ENCODE measurements at places on chromosomes 3 and 15.

- no peak for DNase-seq
Observed at GRCh38 chr15:77629070-77630030, 3.4 kb downstream of the LINGO1 start.

DNA sequence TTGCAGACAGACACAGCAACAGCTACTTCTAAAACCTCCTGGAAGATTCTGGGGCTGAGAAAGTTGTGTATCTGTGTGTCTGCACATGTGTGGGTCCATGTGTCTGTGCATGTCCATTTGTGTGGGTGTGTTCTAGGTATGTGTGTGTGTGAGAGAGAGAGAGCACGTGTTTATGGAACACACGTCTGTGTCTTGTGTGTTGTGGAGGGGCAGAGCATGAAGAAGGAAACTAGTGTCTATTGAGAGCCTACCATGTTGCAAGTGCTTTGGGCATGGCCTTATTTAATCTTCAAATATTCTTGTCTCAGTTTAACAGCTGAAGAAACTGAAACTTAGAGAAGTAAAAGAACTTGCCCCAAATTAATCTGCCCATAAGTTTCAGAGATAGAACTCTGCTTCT lies 327.5 kb downstream of the UACA start:
- no peak for DNase-seq

DNA sequence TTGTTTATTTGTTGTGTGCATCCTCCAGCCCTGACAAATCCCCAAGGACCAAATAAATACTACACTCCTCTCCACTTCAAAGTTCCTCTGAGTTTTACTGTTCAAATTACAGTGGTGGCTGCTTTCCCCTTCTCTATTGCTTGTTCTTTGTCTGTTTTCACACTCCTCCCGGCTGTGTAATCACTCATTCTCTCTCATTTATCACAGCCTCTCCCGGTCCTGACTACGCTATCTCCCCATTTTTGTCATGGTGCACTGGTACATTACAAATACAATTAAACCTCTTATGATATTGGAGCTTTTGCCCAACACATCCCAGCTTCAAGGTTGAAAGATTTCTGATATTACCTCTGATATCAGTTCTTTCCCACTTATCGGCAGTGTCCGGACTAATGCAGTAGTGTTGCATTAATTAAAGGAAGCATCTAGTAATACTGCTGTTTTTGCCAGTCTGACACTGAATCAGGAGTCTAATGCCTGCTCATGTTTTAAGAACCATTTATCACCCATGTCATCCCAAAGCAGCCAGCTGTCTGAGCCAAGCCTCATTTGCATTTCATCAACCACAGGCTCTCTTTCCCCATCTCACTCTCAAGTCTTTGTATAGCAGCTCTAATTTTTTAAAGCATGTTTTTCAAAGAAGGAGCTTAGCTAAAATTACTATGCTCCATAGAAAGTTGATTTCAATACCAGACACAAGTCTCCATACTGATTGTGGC lies 740.5 kb downstream of the ROBO2 start:
- DNase-seq, result no peak

DNA sequence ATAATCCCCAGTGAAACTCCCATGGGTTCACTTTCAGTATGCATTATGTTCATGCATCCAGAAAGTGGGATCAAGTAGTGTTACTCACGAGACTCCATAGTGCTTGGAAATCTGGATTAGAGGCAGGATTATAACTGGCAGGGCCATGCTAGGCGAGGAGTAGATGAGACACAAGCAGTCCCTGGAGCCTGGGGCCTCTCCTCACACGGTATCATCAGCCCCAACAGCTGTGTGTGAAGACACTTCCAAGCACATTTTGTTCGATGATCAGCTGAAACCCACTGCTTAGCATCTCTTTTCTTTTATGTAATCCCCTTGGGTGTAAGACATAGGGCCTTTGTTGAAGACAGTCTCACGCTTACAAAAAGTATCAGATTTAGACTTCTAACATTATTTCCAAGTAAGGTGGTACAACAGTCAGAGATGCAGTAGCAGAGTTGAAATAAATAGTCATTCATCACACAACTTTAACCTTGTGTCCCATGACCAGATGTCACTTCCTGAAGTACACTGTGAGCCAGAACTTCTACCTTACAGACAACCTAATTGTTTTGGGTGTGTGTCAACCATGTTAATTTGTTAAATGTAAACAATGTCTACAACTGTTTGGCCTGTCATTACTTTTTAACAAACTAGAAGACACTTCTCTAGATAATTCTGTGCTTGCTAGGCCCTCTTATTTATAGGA lies 116.9 kb downstream of the GADL1 start:
- no peak for DNase-seq

DNA sequence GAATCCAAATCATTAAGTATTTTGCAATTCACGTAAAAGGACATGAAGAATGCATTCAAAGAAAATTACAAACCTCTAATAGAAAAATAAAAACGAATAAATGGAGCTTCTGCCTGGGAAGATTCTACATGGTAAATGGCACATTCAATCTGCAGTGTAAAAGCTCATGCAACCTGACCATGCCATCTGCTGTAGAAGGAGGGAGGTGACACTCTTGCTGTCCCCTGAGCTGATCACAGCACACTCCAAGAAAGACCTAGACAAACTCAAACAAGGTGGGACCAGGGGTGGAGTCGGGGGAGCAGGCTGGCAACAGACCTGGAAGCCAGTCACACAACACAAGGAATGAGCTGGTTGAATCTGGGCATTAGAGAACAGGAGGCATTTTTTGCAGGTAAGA lies 101.8 kb downstream of the BDH1 start:
- DNase-seq, result no peak

- DNase-seq, result no peak
Observed at GRCh38 chr15:78193731-78194567, 40.4 kb downstream of the ACSBG1 start.

- DNase-seq, result no peak
Observed at GRCh38 chr15:55037071-55037470, 159.7 kb downstream of the RSL24D1 start.

- no peak for DNase-seq
Observed at GRCh38 chr3:184240384-184241140, 8.2 kb downstream of the ALG3 start.

DNA sequence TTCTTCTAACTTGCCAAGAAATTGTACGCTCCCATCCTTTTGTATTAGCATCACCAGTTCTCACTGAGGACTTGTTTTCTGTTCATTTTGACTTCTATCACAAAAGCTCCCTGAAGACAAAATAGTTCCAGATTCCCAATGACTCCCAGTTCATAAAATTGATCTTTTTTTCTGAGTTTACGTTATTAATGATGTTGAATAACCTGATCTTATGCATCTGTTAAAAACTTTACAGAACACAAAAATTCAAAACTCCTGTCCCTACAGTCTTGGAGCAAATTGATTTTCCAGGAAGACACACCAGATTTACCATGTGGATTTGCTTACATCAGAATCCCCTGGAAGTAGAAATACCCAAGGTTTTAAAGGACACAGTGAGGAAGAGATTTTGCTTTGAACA lies 8.3 kb upstream of the KCNMB2 start:
- no peak for DNase-seq

DNA sequence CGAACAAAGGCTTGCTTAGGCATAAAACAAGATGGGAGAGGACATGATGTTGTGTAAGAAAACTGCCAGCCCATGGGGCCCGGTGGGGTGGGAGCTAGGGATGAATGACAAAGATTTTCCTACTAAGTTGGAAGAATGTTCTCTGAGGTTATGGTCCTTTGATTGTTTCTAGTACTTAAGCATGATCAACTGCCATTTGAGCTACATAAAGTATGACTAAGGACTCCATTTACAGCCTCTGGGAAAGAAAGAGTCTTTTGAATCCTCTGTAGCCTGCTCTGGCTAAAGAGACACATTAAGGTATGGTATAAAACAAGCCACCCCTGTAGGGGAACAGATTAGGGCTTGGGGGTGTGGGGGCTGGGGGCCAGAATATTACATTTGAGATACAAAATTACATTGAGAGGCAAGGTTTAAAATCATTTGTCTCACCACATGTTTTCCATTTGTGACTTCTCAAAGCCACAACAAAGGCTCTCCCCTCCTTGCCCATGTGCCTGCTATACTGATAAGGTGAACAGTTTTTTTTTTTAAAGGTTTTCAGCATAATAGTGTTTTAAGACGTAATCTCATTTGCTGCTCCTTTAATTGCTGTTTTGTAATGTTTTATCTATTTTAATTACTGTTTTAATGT lies 323.4 kb downstream of the CHST2 start:
- no peak for DNase-seq

DNA sequence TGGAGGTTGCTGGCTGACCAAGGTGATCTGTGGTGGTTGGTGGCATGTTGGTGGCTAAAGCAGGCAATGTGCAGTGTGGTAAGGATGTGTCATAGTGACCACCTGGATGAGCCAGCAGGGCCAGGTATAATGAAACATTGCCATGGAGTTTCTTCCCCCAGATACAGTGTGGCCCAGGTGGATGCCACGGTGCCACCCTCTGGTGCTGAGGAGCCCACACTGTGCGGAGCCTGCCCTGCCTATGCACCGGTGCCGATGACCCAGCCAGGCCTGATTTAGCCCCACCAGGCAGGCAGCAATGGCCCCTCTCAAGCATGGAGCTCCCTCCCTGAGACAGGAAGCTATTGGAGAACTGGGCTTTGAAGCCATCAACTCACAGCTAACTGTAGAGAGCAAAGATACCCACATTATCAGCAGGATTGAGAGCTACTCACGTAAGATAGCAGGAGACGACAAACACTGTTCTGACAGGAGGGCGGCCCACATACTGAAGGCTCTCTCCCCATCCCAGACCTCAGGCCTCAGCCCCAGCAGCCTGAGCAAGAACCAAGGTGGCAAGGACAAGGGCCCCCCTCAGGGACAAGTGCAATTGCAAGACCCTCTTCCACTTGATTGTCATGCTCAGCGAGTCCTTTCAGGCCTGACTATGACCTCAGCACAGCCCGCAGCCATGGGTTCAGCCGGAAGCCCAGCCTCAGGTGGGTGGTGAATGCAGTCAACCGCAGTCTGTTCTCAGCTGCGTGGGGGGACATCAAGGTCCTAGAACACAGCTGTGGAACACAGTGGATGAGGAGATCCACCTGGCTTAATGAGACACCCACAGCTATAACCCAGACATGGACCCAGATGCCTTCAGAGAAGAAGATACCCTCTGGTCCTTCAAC lies 82.8 kb upstream of the CDV3 start:
- no peak for DNase-seq

GRCh38 chr3:82100378-82100777 lies 338.9 kb upstream of the GBE1 start:
- DNase-seq, result no peak

- no peak for DNase-seq
Observed at GRCh38 chr3:119401503-119402440, 61.6 kb downstream of the TMEM39A start.

DNA sequence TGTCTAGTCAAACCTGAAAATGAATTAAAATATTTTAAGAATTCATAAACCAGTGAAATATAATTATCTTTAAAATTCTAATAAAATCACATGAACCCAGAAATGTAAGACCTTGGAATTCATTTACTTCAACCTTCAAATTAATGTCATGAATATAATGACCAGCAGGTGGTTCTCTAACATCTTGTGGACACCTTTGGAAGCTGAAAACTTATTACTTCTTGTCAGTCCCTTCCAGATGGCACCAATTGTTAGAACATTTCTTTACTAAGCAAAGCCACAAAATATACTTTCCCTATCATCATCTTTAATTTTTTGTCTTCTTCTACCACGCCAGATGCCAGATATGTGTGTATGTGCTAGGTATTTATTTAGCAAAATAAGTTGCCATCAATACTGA lies 240.0 kb downstream of the MBNL1 start:
- DNase-seq, result no peak

DNA sequence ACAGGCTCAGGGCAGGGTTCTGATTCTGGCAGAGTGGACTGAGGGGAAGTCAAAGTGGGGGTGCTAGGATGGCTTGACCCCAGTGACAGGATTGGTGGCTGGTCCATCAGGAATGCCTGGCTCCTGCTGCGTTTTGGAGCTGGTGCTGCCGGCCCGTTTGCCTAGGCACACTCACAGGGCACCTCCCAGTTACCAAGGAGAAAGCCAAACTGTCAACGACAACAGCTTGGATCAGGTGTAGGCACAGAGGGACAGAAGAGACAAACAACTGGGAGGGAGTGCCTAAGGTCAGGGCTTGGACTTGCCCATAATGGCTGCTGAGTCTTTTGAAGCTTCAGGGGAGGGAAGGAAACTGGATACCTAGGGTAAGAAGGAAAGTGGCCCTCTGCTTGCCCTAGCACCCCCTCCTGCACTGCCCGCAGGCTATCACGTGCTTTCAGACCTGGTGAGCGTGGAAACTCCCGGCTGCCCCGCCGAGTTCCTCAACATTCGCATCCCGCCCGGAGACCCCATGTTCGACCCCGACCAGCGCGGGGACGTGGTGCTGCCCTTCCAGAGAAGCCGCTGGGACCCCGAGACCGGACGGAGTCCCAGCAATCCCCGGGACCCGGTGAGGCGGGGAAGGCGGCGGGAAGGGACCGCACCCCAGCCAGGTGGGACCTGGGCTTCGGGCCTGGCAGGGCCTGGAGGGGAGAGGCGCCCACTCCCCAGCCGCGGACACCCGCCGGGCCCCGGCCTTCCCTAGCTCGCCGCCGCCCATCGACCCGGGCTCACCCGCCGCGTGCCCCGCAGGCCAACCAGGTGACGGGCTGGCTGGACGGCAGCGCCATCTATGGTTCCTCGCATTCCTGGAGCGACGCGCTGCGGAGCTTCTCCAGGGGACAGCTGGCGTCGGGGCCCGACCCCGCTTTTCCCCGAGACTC lies 5.1 kb downstream of the DUOX1 start:
- DNase-seq, result no peak

DNA sequence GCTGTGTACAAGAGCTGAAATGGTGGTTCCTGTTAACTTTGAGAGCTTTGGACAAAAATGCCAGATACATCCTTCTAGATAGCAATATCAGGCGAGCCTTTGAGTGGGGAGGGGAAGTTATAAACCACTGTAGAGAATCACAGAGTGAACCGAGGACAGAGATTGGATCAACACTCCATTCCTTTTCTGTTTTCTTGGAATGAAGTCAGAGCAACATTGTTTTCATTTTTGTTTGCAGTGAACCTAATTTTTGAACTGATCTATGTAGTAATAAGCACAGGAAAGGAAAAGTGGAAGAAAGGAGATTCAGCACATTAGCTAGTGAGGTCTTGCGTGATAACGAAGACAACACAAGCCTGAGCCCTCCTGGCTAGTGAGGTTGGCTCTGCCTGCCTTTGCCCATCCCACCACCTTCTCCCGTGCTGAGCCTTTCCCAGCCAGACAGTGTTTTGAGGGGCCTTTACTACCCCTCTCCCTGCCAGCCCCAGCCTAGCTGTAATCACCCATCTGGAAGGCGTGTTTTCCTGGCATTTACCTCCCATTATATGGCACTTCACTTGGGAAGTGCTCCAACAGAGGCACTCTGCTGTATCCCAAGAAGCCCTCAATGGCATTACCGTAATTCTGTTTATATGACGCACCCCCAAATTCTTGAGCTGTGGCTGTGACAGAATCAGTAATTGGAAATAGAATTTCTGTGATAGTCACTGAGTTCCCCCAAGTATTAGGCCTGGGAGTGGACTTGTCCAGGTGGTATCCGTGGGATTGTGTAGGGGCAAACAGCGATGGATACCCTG lies 129.8 kb downstream of the CACNA1D start:
- DNase-seq, result no peak

- DNase-seq, result no peak
Observed at GRCh38 chr3:101898752-101899169, 49.4 kb downstream of the NFKBIZ start.
